ENCODE measurements at places on chromosomes 1 and 21.

- no peak for DNase-seq
These were observed 16.1 kb downstream of the TOMM20 start for GRCh38 chr1:235112297-235113182.

GRCh38 chr1:5989286-5989605, 3.0 kb downstream of the NPHP4 start:
- no peak for DNase-seq

DNA sequence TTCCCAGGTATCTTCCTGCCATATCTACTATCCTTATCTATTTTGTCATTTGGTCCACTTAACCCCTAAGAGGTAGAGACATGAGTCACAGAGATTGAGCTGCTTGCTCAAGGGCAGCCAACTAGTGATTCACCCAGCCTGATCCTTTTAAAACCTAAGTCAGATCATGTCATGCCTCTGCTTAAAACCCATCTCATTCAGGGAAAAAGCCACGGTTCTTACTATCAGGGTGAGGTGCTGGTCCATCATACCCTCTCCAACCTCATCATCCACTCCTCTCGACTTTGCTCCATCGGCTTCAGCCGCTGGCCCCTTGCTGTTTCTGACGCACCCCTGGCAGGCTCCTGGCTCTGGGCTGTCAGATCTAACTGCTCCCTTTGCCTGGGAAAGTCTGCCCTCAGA, 14.4 kb upstream of the PPP1R15B start:
- DNase-seq, result no peak

- no peak for DNase-seq
These were observed 151.2 kb downstream of the OMA1 start for GRCh38 chr1:58395355-58395754.

DNA sequence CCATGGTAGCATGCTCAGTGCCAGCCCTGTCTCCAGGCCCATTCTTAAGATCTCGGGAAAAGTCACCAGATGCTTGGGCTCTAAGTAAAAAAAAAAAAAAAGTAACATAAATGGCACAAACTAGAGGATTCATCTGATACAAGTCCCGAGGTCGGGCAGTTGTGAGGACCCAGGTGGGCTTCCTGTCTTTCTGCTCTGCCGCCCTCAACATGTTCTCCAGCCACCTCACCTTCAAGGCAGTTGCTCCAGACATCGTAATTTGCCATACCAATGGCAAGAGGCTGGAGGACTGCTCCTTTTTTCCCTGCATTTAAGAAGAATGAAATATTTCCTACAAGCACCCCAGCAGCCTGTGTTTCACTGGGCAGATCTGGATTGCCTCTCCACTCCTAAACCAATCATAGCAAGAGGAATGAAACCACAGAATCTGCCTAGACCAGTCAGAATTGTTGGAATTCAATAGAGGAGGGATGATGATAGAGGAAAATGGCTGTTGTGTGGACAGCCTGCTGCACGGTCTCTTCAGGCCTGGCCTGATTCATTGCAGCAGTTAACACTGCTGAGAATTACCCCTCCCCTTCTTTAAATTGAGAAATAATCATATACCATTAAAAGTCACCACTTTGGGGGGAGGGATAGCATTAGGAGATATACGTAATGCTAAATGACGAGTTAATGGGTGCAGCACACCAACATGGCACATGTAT, 5.4 kb downstream of the HMGN2 start:
- DNase-seq, result no peak

DNA sequence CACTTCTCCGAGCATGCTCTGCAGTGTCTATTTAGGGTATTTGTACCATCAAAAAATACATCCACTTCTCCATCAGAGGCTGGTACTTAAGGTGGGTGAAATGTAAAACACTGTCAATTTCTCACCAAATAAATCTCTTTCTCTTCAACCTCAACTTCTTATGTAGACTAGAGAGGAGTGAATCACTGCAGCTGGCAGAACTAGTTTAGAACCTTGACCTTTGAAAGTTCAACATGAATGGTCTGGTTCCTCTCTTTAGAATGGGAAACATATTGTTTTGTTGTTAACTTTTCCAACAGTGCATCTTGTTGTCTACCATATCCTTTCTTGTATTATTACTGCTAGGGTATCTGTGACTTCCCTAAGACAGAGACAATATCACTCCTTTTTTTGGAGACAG, 20.1 kb upstream of the SLC44A5 start:
- no peak for DNase-seq

GRCh38 chr1:230992100-230992774, 13.3 kb downstream of the ARV1 start:
- DNase-seq, result no peak

- DNase-seq, result no peak
These were observed 183.2 kb downstream of the DNM3 start for GRCh38 chr1:172024516-172024915.

- DNase-seq, result no peak
These were observed 402 bp downstream of the C21orf58 start for GRCh38 chr21:46323227-46323709.

DNA sequence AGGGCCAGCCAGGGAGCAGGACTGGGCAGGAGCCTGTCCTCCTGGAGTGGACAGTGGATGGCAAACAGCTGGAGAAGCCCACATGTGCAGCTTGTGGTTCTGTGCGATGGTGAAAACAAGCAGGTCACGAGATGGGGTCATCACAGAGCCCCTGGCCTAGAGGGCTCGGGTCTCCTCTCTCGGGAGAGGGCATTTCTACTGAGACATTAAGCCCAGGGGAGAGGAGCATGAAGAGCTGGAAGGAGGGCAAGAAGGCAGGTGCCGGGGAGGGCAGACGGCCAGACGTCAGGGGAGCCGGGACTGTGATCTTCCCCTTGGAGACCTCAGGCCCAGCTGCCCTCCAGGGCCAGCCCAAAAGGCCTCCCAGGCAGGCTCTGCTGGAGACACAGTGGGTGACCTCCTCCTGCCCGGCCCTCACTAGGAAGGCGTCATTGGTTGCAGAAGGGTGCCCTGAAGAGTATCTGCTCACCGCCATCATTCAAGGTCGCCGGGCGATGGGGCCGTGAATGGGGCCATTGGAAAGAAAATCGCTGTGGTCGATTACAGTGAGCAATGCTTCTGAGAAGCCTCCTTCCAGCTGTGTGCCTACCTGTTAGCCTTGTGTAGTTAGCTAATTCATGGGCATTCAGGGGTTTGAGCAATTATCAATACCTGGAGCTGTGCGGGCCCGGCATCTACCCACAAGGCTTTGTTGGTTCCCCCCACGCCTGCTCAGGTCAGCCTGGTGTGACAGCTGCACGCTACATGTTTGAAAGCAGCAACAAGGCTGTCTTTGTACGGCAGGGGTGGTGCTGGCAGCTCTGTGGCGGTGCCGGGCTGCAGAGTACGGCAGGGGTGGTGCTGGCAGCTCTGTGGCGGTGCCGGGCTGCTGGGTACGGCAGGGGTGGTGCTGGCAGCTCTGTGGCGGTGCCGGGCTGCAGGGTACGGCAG, 72.3 kb upstream of the ACTRT2 start:
- no peak for DNase-seq

GRCh38 chr1:2463396-2463795, 12.7 kb upstream of the PLCH2 start:
- DNase-seq, result no peak

- DNase-seq, result no peak
These were observed 4.5 kb upstream of the FABP3 start for GRCh38 chr1:31377364-31377863.

- no peak for DNase-seq
These were observed 55.9 kb downstream of the NEK7 start for GRCh38 chr1:198212675-198213074.

DNA sequence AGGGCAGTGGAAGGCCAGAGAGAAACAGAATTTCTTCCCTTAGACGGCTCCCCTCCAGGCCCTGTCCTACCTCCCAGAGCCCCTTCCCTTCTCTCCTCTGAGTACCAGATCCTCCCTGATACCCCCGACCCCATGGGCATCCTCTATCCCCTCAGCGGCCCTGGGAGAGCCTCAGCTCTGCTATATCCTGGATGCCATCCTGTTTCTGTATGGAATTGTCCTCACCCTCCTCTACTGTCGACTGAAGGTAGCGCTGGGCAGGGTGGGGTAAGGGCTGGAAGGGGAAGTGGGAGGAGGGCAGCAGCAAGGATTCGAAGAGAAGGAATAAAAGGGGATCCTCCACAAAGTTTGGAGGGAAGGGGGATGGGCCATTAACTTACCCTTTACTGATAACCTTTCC, 2.7 kb downstream of the FCER1G start:
- DNase-seq, result no peak

- DNase-seq, result no peak
These were observed 13.8 kb downstream of the EFHD2 start for GRCh38 chr1:15423355-15424077.

GRCh38 chr1:224884361-224884801, 45.1 kb upstream of the DNAH14 start:
- no peak for DNase-seq

DNA sequence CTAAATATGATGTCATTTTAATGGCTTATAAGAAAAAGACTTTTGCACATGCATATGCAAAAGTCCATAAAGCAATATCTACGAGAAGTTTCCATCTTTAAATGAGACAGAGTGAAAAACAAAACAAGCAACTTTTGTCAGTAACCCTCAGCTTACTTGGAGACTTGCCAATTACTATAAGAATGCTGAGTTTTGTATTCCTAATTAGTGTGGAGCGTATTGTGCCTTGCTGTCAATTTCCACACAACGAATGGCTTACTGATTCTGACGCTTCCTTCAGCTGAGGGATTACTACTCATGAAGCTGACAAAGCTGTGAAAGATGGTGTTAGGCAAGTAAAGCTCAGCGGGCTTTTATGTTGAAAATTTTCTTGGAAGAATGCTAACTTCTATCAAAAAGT, 440.4 kb upstream of the ADAMTS5 start:
- no peak for DNase-seq

- DNase-seq, result no peak
These were observed 91.3 kb upstream of the COA6 start for GRCh38 chr1:234281826-234282489.
